ENCODE measurements at places on chromosomes 7 and 10.

GRCh38 chr7:150463461-150463860, 13.0 kb downstream of the GIMAP8 start:
- DNase-seq = no peak

GRCh38 chr7:127891144-127891543, 140.1 kb downstream of the LRRC4 start:
- no peak for DNase-seq

- DNase-seq = no peak
Observed at GRCh38 chr7:139901056-139901795, 72.2 kb downstream of the TBXAS1 start.

- DNase-seq = peak; percentile 20
Observed at GRCh38 chr10:3802526-3803265, 17.7 kb upstream of the KLF6 start.

DNA sequence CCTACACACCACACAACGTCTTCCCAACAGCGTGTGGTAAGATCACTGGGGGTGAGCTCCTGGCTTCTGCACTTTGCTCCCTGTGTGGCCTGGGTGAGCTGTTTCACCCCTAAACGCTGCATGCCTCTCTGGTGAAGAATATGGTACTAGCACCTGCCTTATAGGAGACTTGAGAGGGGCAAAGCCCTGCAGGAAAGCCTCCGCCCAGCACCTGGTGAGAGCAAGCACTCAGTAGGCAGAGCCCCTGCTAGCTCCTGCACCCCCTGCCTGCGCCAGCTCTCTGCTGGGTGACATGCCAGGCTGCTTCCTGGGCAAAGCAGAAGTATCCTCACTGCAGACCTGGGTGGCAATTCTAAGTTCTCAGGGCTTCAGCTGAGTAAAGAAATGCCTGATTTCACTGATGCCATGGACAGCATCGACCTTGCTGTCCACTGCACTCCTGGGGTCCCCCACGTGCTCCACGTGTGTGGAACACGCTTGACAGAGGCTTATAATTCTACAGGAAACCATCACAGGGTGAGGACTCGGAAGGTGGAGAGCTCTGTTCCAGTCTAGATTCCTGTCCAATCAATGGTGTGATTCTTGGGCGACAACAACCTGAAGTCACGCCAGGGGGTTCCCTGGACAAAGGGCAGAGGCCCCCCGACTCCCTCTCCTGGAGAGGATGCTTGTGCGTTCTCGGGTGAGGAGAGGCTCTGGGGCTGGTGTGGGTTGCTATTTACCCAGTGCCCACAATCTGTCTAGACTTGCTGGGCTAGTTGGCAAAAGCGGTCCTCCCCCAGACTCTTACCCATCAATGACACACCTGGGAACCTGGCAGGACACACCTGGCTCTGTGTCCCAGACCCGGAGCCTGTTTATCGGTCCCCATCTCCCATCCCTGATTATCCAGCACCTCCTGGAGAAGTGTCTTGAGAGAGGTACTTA, 5.0 kb upstream of the CALML5 start:
- DNase-seq = no peak

GRCh38 chr10:31456468-31456867, 137.5 kb downstream of the ZEB1 start:
- no peak for DNase-seq

DNA sequence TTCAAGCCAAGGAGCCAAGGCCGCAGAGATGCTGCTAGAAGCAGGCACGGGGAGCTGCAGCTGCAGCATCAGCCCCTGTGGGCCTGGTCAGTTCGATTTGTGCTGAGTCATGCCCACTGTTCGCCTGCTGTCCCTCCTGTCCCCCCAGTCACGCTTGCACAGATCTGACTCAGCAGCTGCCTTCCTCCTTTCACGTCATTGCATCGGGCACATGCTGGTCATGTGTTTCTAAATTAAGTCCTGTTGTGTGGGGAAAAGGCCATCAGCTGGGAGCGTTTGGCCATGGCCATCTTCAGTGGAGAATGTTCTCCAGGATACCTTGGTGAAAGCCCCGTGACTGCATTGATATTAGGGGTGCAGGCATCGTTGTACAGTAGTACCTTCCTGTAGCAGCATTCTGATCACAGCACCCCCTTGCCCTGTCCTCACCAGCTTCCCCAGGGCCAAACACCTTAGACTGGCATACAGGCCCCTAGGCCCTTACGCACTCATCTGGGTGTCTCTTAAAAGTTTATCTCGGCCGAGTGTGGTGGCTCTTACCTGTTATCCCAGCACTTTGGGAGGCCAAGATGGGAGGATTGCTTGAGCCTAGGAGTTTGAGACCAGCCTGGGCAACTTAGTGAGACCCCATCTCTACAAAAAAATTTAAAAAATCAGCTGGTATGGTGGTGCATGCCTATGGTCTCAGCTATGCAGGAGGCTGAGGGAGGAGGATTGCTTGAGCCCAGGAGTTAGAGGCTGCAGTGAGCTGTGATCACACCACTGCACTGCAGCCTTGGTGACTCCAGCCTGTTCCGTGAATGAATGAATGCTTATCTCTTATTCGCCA, 23.2 kb downstream of the POR start:
- DNase-seq = no peak

GRCh38 chr7:132373879-132374278, 202.4 kb downstream of the PLXNA4 start:
- no peak for DNase-seq

GRCh38 chr7:82286798-82287140, 156.8 kb downstream of the CACNA2D1 start:
- no peak for DNase-seq

DNA sequence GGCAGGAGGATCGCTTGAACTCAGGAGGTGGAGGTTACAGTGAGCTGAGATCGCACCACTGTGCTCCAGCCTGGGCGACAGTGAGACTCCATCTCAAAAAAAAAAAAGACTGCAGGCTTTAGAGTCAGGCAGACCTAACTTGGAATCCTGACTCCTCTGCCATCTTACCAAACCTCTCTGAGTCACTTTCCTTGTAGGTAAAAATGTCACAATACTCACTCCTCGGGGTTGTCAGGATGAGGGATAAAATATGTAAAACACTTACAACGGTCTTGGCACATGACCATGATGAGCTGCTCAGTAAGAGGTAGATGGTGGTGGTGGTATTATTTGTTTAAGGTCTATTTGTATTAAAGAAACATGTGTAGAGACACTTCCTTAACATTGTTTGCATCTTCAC, 154.1 kb upstream of the PDE1C start:
- DNase-seq = no peak

- DNase-seq = no peak
Observed at GRCh38 chr10:63413429-63413828, 52.3 kb downstream of the JMJD1C start.

GRCh38 chr10:2990764-2991163, 76.6 kb upstream of the PFKP start:
- DNase-seq = no peak

DNA sequence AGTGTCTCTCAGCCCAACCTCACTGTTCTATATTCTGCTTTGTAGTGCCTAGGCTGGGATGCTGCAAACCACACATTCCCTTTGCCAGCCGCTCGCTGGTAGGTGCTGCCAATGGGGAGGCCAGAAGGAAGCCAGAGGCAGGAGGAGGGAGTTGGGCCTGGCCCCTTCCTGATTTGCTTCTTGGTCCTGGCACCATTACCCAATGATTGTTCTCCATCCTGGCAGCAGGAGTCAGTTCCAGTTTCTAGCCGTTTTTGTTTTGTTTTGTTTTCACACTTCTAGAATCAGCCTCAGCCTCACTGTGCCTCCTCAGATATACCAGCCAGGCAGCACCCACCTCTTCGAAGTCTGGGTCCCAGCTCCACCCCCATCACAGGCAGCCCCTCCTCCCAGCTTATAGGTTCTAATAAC, 27.4 kb upstream of the LOXL4 start:
- no peak for DNase-seq

- no peak for DNase-seq
Observed at GRCh38 chr7:140557809-140558518, 78.7 kb upstream of the MKRN1 start.

- DNase-seq = peak; percentile 44
Observed at GRCh38 chr7:151311294-151311864, 30.2 kb upstream of the NUB1 start.

- DNase-seq = no peak
Observed at GRCh38 chr7:30142710-30143109, 7.9 kb downstream of the MTURN start.

- no peak for DNase-seq
Observed at GRCh38 chr10:107856047-107856315, 691.5 kb upstream of the SORCS1 start.

DNA sequence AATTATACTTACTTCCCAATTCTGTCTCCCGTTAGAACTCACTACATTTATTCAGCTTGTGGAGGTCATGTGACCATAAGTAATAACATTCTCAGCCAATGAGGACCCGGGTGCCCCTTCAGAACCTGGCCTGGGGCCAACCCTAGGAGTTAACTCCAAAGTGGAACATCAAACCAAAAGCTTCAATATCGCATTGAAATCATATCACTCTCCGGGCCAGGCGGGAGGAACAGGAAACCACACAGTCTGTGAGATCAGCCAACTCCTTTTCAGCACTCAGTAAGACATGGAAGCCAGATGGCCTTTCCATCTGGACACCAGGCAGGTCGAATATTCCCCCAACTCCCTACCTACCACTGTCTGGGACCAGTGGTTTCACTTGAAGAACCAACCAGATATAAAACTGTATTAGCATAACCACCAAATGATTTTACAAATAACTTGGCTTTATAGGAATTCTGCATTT, 5.5 kb downstream of the CREB3L2 start:
- no peak for DNase-seq

DNA sequence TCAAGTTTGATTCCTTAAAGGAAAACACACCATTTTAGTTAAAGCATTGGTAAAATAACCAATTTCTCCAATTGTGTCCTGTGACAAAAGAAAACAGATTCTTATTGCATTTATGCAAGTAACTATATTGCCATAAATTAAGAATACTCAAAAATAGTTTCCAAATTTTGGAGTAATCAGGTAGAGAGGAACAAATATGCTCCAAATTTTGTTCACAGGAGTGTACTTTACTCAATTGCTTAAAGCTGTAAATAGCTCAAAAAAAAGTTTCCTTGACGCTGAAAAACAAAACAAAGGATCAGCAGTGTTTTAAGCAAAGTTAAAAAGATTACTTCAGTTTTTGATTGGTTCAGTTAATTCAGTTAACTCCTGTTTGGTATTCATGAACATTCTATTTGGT, 52.2 kb upstream of the INHBA start:
- DNase-seq = no peak

DNA sequence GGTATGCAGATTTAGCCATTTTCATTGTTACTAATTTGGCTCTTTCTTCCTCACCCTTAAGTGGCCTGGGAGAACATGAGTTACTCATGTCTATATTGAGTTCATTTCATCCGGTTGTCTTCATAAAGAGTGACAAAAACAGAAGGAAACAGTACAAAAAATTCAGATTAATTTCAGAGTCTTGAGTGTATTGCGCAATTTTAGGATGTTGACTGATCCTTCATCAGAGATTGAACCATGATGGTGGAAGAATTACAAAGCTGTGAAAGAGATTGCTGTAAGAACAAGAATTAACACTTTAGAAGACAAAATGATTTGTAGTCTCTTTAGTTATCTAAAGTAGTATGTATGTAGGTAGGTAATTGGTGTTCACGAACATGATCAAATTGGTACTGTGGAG, 194.0 kb upstream of the PPP1R3A start:
- no peak for DNase-seq

DNA sequence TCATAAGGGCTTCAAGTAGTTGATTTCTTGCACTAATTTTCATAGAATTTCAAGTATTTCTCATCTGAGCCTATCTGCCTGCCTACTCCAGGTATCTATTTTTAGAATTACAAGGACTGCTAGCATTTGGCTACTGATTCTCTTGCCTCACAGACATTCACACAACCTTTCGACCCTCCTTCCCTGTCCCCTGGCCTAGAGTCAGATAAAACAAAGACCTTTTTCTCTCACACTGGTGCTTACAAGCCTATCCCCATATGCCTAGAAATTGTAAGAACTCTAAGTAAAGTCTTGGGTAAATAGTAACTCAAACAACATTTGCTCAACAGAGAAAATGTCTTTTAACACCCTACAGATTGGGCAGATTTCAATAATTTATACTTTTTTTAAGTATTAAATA, 6.3 kb downstream of the GPAM start:
- no peak for DNase-seq

DNA sequence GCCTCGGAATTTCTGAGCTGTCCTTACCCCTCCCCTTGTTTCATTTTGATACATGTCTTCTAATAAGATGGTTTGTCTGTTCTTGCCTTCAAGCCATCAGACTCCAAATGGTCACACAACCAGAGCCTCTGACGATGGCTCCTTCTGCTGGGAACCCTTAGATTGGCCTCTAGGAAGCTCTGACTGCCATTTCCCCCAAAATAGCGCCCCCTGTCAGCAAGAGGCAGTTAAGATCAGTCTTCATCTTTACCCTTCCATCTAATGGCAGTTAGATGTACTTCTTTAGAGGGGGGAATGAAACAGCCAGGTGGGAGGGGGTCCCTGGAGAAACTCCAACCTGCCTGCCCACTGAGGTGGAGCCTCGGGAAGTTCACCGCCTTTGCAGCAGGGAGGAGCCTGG, 85.8 kb upstream of the GPR22 start:
- no peak for DNase-seq

- no peak for DNase-seq
Observed at GRCh38 chr7:2022021-2022409, 210.7 kb downstream of the MAD1L1 start.

DNA sequence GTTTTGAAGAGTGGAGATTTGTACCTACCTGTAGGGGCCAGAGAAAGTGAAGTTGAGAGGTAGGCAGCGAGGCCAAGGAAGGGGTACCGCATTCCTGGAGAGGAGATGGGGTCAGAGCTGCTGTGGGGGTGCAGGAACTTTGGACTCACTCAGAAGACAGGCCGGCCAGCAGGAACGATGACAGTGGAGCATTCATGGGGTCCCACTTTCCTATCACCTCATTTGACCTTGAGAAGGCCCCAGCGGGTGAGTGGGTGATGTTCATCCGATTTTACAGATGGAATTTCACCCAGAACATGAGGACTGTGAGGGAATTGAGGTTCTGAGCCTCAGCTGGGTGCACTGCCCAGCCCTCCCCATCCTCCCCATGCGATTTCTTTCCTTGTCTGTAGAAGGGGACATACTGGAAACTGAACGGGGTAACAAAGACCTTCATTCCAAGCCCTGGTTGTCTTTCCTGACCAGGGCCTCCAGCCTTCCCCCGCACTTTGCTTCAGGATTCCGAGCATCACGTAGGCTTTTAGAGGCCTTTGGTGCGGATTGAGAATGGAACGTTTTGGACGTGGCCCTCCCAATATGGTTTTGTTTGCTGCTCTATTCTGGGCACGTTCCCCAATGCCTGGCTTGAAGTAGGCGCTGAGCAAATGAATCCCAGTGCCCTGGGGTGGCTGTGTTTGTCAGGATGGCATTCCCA, 87.3 kb downstream of the ADCY1 start:
- no peak for DNase-seq

GRCh38 chr7:141864765-141865447, 23.6 kb upstream of the PRSS37 start:
- no peak for DNase-seq
